Fibroblast of skin of right biceps (primary cell): ENCODE measurements at places on chromosomes 13 and 19.

GRCh38 chr19:56314018-56314380, 640 bp downstream of the ZSCAN5A start:
- DNase-seq: no peak

DNA sequence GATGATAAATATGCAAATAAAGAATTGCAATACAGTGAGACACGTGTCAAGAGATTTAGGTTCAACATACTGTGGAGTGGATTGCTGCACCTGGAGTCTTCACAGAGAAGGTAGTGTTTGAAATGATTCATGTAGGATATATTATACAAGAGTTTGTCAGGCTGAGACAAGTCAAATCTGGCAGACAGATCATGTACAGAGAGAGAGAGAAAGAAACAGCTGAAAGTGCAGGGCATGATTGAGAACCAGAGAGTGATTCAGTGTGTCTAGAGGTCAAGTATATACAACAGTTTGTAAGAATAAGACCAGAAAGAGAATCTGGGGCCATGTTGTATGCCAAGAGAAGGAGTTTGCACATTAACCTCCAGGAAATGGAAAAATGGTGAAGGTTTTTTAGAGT, 2.1 kb upstream of the VWA8 start:
- no peak for DNase-seq

GRCh38 chr13:73822668-73823592, 311.3 kb downstream of the KLF12 start:
- no peak for DNase-seq

- no peak for DNase-seq
Measured at GRCh38 chr19:33631609-33631973, 9.8 kb downstream of the CHST8 start.

DNA sequence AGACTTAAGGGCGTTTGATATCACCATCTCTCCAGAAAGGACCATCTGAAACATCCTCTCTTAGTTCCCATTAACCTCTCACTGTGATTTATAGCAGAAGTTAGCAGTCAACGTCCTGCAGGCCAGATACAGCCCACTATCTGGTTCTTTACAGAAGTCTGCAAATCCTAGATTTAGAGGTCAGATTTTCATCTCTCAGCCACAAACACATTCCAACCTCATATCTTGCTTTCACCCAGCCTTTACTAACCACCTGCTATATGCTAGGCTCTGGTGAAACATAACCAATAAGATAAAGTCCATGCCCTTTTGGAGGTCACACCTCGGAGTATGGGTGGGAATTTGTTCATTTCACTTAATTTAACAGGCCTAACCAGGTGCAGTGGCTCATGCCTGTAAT, 76.8 kb upstream of the CACNA1A start:
- DNase-seq: no peak

DNA sequence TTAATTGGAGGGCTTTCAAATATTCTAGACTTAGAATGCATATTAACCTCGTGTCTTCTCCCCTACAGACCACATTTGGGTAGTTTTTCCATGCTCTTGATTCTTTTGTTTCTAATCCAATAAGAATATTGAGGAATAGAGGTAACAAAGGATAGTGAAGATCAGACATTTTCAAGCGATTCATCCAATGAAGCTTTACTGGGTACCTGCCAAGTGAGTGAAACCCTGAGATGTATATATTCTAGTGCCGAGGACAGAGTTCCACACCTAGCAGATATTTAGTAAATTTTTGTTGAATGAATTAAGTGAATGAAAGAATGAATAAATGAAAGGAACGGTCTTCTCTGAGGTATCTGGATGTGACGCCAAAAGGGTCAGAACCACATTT, 442 bp upstream of the RFC3 start:
- no peak for DNase-seq

DNA sequence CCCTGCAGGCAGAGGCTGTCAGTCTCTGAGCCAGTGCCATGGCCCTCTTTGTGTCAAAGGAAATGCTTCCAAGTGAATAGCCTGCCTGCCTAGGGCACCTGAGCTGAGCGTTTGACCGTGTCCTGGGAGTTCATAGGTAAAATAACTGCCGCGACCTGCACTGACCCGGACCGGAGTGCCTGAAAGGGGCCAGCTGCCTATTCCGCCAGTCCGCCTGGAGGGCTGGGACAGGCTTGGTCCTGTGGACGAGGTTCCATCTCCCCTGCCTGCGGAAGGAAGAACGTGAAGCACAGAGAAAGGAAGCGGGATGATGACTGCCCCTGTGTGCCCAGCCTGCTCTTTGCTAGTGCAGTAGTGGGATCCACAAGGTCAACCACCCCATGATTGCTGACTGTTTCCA, 17.5 kb upstream of the ZNF492 start:
- DNase-seq: no peak

- peak; percentile 45 for DNase-seq
Measured at GRCh38 chr19:36136964-36137686, 2.7 kb upstream of the CAPNS1 start.

DNA sequence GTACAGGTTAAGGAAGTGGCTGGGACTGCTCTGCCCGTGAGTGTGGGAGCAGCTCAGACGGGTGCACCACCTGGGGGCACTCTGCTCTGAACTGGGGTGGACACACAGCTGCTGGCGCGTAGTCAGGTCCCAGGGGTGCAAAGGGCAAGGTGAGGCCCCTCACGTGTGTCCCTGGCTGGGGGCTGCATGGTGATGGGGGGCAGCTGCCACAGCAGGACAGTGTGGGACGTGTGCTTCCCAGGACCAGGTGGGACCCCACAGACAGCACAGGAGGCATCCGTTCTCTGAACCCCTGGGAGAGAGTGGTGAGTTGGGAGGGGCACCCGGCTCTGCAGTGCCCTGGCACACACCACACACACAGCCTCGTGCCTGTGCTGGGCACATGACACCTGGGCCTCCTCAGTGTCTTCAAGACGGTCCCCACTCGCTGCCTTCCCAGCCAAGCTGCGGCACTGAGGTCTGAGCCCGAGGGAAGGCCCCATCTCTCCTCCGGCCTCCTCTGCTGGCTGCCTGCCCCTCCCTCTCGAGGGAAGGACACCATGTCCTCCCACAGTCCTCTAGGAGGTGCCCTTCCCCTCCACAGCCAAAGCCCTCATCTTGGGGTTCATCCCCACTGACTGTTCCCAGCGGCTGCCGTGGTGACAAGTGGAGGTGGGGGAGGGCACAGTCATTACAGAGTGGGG, 24.7 kb downstream of the CILP2 start:
- DNase-seq: no peak

- DNase-seq: peak; percentile 32
Measured at GRCh38 chr13:74452176-74452575, 318.0 kb upstream of the KLF12 start.
